D341Med (cell line): ENCODE measurements at places on chromosomes 3 and 15.

GRCh38 chr3:125381743-125382142 is 6.6 kb upstream of the ZNF148 start:
- no peak for DNase-seq

DNA sequence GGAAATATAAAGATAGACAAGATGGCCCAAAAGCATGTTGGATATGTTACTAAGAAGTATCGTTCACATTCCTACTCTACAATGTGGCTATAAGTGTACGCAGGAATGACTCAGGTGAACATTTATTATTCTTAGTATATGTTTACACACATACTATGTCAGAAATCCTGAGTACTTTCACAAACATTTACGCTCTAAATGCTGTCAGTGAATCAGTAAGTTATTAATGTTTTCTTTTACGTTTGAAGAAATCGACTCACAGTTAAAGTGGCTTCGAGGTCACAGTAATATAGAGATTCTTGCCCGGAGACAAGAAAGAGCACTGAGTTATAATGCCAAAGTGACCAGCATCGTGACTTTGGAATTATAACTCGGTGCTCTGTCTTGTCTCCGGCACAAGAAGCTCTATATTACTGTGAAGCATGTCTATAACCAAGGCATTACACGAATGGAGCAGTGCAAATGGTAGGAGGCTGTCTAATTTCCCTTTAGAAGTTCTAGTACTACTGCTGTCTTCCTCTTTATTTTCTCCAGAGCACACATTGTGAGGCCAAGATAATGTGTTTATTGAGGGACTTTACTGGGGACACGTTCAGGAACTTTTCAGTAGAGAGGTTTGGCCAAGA is 61.8 kb upstream of the P3H2 start:
- DNase-seq = no peak

- DNase-seq = peak; percentile 66
Measured at GRCh38 chr3:48851407-48851806, 3.7 kb upstream of the PRKAR2A start.

- no peak for DNase-seq
Measured at GRCh38 chr3:152646004-152646403, 188.9 kb upstream of the P2RY1 start.

GRCh38 chr15:49530092-49530491 is 90.5 kb downstream of the FAM227B start:
- DNase-seq = no peak

DNA sequence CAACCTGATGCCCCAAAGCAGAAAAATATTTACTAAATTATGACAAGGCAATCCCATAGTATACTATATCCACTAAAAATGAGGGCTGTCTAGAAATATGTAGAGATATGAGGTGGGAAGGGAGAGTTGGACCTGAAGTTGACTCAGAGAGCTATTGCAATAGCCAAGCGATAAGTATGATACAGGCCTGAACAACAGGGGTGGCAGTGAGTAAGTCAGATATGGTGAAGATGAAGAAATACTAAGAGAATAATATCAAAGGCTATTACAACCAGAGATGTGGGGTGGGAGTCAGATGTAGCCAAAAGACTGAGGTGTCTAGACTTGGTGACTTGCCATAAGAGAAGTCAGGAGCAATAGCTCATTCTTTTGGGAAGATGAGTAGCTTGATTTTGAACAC is 9.2 kb downstream of the HSPBAP1 start:
- no peak for DNase-seq

- DNase-seq = no peak
Measured at GRCh38 chr3:151859233-151859673, 14.2 kb upstream of the SUCNR1 start.

- no peak for DNase-seq
Measured at GRCh38 chr3:127565711-127566110, 24.8 kb downstream of the TPRA1 start.

DNA sequence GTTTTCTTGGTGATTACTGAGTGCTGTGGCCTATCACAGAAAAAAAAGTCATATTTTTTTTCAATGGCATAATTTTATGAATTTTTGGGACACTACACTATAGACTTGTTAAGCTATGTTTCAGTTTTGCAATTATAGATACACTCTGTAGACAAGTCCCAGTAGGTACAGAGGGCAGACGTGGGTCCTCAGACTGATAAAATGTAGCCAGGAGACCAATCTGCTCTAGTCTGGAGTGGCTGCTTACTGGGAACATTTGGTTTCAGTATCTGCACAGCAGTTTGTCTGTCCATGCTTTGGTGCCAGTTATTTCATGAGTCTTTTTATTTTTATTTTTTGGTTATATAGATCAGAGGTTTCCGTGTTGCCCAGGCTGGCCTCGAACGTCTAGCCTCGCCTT is 313.4 kb upstream of the LRRFIP2 start:
- DNase-seq = no peak

DNA sequence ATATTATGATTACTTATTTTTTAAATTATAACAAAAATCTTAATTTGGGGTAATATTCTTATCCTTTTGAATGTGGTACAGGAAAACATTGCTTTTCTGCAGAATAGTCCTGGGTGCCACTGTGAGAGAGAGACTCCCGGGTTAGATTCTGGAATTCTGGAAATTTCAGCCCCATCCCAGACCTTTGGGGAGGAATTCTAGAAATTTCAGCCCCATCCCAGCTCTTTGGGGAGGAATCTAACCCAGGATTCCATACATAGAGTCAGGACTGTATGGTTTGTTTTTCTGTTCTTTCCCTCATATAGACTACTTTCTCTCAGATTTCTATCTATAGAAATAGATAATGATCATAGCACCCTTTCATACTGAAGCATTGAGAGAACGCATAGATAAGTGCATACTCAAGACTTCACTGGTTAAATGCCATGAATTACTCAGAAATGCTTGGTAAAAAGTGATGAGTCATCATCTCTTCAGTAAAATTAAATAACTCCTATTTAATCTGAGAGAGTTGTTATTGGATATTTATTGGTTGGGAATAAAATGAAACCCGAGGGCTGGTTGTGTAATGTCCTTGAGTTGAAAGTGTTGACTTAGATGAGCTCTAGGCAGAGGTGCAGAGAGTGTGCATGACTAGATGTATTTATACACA is 8.3 kb downstream of the EIF2AK4 start:
- DNase-seq = no peak

- no peak for DNase-seq
Measured at GRCh38 chr3:16842272-16843270, 42.2 kb upstream of the PLCL2 start.

DNA sequence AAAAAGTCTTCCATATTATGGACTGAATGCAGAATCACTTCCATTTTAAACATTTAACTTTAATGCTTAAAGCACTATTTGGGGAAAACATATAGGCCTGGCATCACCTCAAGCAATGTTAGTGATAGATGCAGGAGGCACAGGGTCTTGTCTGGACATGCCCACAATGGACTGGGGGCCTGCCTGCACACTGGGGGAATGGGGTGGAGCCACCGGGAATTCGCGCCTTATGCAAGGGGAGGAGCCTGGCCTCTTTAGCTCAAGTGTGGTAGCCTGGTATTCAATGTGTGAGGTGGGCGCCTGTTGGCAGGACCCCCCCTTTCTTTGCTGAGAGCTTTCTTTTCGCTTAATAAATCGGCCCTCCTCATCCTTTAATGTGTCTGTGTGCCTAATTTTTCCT is 29.9 kb downstream of the ACKR4 start:
- no peak for DNase-seq

GRCh38 chr15:48354694-48355303 is 23.6 kb downstream of the DUT start:
- no peak for DNase-seq

- no peak for DNase-seq
Measured at GRCh38 chr3:130671545-130672312, 74.9 kb downstream of the PIK3R4 start.

GRCh38 chr3:52293491-52294319 is 6.1 kb downstream of the GLYCTK start:
- no peak for DNase-seq

DNA sequence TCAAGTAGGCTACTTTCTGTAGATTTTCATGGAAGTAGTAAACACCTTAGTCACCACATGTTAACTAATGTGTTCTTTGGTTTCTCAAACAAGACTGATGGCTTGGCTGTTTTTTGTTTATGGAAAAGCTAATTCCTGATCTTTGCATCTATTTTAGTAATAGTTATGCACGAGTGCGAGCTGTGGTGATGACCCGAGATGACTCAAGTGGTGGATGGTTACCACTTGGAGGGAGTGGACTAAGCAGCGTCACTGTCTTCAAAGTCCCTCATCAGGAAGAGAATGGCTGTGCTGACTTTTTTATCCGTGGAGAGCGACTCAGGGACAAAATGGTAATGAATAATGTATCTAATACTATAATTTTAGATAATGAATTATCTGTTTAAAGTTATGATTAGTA is 46.6 kb downstream of the SPRED1 start:
- no peak for DNase-seq

DNA sequence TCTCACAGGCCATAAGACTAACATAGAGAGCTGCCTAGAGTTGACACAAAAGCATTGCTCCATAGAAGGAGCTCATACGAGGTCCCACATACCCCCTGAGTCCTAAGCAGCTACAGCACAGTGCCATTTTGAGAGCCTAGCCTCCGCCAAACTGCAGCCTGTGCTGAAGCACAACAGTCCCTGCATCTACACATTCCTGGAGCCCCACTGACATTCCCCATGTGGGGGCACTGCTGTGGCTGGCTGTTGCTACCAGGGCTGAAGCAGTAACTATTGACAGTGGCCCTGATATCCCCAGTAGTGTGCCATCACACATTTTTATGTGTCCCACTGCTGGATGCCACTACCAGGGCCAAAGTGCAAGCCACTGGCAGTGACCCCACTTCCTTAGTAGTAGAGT is 80.3 kb downstream of the CERS3 start:
- no peak for DNase-seq

GRCh38 chr3:37250435-37250834 is 76.1 kb upstream of the LRRFIP2 start:
- no peak for DNase-seq

- DNase-seq = no peak
Measured at GRCh38 chr3:143366672-143367071, 247.1 kb downstream of the CHST2 start.

- no peak for DNase-seq
Measured at GRCh38 chr15:91125162-91125561, 25.1 kb downstream of the SV2B start.

DNA sequence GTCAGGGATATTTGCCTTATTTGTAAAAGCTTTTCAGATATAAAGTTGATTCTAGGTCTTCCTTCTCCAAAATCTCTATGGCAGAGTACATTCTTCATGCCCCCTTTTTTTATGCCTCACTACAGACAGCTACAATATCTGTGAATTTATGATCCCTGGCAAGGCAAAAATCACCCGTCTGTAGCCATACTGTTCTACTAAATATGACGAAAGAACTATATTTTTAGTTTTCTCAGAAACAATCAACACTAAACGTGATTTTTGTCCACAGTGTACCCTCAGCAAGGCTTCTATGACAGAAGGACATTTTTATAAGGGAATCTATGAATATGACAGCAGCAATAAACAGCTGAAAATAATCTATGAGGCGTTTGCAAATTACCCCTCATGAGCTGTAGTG is 12.7 kb downstream of the LRTM1 start:
- no peak for DNase-seq

DNA sequence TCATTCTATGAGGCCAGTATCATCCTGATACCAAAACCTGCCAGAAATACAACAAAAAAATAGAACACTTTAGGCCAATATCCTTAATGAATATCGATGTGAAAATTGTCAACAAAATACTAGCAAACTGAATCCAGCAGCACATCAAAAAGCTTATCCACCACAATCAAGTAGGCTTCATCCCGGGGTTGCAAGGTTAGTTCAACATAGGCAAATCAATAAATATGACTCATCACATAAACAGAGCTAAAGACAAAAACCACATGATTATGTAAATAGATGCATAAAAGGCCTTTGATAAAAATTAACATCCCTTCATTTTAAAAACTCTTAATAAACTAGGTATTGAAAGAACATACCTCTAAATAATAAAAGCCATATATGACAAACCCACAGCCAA is 403.2 kb upstream of the AZI2 start:
- no peak for DNase-seq

- no peak for DNase-seq
Measured at GRCh38 chr3:101038393-101038792, 45.2 kb upstream of the ABI3BP start.

- DNase-seq = peak; percentile 31
Measured at GRCh38 chr3:98823791-98824190, 60.7 kb downstream of the ST3GAL6 start.

- no peak for DNase-seq
Measured at GRCh38 chr3:45409921-45410320, 21.5 kb downstream of the LARS2 start.

- no peak for DNase-seq
Measured at GRCh38 chr3:32381922-32382321, 9.7 kb upstream of the CMTM7 start.

DNA sequence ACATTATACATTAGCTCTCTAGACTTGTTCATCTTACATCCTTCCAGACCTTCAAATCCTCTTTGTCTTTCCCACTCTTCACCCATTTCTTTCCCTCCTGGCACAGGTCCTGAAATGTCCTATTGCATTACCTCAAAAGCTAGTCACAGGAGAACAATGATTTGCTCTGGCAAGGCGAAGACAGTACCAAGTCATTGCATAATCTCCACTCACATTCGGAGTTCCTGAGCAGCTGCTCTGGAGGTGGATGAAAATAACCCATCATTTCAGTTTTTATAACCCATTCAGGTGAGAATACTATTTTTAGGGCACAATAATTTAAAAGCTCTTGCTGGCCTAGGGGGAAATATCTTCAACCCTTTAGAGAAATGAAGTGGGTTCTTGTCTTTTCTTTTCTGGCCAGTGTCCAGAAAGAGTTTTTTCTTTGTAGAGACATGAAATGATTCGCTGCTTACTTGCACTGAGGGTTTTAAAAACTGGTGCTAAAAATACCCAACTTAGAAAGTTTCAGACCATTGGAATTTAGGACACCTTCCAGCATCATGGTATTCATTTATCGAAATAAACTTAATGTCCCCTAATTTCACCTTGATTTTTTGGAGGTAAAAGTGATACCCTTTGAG is 23.4 kb upstream of the DYNC1LI1 start:
- DNase-seq = no peak

DNA sequence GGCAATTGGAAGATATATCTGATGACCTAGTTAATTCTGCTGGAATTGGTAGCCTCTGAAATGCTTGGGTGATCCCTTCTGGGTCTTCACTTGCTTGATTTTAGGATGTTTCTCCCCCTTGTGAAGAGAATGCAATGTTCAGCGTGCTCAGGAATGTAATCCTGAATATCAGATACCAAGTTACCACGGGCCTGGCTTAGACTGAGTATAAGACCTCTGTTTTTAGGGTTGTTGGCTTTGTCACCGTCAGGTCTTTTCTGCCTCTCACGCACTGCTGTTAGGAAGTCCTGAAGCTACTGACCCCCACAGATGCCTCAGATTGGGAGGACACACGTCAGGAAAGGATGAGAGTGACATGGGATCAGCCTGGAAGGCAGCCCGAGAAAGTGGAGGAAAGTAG is 198.5 kb downstream of the CDIN1 start:
- no peak for DNase-seq

DNA sequence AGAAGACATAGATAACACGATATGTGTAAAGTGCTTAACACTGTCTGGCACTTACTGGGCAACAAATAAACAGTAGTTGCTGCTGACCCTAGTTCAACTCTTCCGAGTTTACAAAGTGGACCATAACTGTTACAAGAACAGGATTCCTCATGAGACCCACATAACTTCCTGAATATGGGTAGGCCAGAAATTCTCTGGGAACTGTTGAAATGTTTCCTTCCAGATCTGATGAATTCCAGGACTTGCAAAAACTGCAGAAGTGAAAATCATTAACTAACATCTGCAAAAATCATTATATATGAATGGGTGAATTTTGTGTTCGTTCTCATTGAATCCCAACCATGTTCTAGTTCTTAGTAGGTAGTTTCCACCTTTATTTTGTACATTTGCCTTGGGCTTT is 181.7 kb upstream of the MME start:
- no peak for DNase-seq
